MV-4-11 (cell line): ENCODE measurements at places on chromosomes 6 and 20.

DNA sequence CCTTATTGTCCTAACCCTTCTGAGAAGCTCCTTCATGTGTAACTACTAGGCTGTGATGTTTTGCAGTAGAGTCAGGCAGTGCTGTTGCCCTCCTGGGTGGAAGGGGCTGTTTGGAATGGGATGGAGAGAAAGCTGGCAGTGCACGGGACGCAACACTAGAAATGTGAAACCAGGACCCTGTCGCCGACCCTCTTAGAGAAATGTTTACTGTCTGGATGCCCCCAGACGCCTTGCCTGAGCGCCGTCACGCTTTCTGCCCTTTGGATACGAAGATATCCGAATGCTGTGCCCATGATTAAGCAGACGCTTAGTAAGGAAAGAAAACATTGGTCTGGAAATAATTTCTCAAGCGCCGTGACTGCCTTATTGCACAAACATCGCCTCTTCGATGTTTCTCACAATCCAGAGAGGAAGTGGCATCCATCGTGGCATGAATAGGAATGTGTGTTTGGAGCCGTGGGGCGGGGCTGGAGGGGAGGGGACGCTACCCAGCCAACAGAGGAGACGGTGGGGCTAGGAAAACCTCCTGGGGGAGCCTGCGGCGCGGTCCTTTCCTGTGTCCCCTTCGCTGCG lies 661 bp upstream of the PPP1R14C start:
- peak; percentile 70 for DNase-seq

DNA sequence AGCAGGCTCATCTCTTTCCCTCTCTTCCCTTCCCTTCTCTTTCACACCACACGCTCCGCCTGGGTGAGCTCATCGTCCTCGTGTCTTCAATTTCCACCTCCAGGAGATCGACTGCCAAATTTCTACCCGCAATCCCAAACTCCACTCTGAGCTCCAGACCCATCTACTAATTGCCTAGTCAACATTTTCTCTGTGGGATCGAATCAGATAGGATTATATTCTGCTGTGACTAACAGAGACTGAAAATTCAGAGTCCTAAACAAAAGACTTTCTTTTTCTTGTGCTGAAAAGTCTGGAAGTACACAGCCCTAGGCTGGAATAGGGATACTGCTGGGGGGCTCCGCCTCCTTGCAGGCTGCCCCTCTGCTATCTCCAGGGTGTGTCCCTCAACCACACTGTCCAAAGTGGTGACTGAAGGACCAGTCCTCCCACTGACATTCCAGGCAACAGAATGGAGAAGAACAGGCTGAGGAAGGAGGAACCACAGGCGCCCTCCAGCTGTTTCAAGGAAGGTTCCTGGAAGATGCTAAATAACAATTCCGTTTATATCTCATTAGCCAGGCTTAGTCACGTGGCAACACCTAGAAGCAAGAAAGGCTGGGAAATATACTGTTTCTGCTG lies 5.0 kb upstream of the HSPA12B start:
- no peak for DNase-seq

- DNase-seq, result no peak
Measured at GRCh38 chr6:83509441-83509840, 2.9 kb upstream of the PRSS35 start.

- peak; percentile 65 for DNase-seq
Measured at GRCh38 chr6:47047479-47048407, 5.6 kb upstream of the ADGRF1 start.

GRCh38 chr6:67956352-67956751 lies 678.7 kb upstream of the ADGRB3 start:
- DNase-seq, result no peak

DNA sequence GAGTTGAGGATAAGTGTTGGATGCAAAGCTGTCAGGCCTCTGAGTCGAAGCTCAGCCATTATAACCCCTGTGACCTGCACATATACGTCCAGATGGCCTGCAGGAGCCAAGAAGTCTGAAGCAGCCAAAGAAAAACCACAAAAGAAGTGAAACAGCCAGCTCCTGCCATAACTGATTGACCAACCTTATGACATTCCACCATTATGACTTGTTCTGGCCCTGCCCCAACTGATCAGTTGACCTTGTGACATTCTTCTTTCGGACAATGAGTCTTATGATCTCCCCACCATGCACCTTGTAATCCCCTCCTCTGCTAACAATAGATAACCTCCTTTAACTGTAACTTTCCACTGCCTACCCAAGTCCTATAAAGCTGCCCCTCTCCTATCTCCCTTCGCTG lies 133.7 kb upstream of the AGPAT4 start:
- DNase-seq, result peak; percentile 89
